Upper lobe of right lung (tissue), 1 donor: ENCODE measurements at places on chromosomes 1 and 21. TPM values are rescaled to one million over a fixed set of nuclear protein-coding genes. Genes with fewer than 3 reads are reported as not detected.

DNA sequence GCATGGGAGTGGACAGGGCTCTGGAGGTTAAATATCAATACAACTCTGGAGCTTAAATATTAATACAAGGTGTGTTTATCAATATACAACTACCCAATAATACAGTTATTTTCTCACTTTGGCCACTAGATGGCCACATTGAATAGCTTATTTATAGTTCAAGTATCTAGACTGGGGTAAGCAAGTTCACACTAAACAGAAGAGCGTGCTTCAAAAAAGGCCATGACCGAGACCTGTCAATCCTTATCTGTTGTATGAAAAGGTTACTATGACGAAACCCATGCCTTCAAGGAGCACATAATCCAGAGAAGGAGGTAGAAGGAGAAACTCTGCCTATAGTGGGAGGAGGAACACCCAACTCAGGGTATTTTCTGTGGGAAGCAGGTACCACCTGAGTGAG lies 29.1 kb downstream of the CHML start:
- no peak overlapping the region for H3K4me3 ChIP-seq
- peak overlapping the region; percentile 37 for H3K27ac ChIP-seq
- no peak for DNase-seq

GRCh38 chr1:162893612-162893908 lies 32.6 kb upstream of the CCDC190 start:
- no peak overlapping the region for H3K27ac ChIP-seq
- H3K27me3 ChIP-seq = no peaks in the 10 kb centered on the region
- DNase-seq = no peak
- no peaks in the 10 kb centered on the region for H3K4me1 ChIP-seq
- no peak overlapping the region for H3K4me3 ChIP-seq

HMGCS2 gene
- total RNA-seq = not detected

SSBP3 gene
- total RNA-seq = 40.4 TPM

- peaks cover 69% of the 10 kb centered on the region for H3K36me3 ChIP-seq
- H3K27ac ChIP-seq = no peak overlapping the region
- H3K4me3 ChIP-seq = no peak overlapping the region
Observed at GRCh38 chr1:44312399-44313196, 42.5 kb downstream of the ERI3 start.

- no peaks in the 10 kb centered on the region for H3K36me3 ChIP-seq
- H3K27me3 ChIP-seq = no peaks in the 10 kb centered on the region
- H3K4me3 ChIP-seq = no peak overlapping the region
- H3K27ac ChIP-seq = no peak overlapping the region
Observed at GRCh38 chr1:234871710-234872271, 256.8 kb downstream of the TOMM20 start.

CNR2 gene
- total RNA-seq = 0.06 TPM

DNA sequence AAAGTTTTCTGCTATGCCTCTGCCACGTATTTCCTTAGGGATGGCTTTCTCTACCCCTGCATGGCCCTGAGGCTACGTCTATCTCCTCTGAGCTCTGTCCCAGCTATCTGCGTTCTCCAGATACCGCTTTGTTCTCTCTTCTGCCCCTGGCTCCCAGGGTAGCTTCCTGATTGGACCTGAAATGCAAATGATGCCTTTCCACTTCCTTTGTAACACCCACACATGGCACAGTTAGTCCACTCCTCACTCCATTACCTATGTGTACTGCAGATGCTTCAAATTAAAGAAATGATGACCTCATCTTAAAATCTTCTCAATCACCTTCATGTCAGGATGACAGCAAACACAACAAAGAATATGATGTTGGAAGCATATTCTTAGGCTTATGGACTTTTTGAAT lies 138.6 kb upstream of the POGK start:
- H3K36me3 ChIP-seq = no peaks in the 10 kb centered on the region
- no peak overlapping the region for H3K4me3 ChIP-seq
- no peak for DNase-seq
- H3K4me1 ChIP-seq = no peaks in the 10 kb centered on the region
- no peak overlapping the region for H3K27ac ChIP-seq

DNA sequence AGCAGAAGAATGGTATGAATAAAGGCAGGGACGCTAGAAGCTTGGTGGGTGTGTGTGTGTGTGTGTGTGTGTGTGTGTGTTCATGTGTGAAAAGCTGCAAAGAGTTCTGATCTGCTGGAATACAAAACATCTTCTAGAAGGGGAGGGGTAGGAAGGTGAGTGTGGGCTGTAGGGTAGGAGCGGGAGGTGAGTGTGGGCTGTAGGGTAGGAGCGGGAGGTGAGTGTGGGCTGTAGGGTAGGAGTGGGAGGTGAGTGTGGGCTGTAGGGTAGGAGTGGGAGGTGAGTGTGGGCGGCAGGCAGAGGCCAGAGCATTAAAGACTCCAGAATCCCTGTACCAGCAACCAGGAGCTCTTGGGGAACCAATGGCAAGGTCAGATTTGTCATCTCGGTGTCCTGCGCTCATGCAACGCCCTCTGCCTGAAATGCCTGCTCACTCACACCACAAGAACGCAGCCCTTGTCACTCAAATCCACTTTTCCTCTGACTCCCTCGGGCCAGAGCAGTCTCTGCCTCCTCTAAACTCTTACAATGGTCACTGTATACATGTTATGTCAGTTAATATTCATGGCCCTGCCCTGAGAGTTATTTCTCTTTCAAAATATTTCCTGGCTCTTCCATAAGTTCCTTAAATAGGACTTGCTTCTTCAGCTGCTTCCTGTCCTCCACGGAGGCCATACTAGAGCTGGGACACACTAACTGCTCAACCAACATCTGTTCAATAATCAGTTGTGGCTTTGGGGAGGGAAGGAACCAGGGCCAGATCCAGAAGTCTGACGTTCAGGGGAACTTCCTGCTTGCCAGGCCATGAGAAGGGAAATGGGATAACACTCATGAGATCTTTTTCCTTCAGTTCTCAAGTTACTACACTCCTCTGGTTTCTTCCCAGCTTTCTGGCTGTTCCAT lies 53.6 kb upstream of the ZNF644 start:
- no peaks in the 10 kb centered on the region for H3K4me1 ChIP-seq
- H3K36me3 ChIP-seq = no peaks in the 10 kb centered on the region
- no peak overlapping the region for H3K27ac ChIP-seq
- DNase-seq = no peak
- H3K27me3 ChIP-seq = no peaks in the 10 kb centered on the region

RGS4 gene
- total RNA-seq = 0.81 TPM

- no peak overlapping the region for H3K27ac ChIP-seq
- peaks cover 20% of the 10 kb centered on the region for H3K27me3 ChIP-seq
- peak; percentile 78 for DNase-seq
- no peaks in the 10 kb centered on the region for H3K36me3 ChIP-seq
- peaks cover 16% of the 10 kb centered on the region for H3K4me1 ChIP-seq
Observed at GRCh38 chr1:20732071-20732587, 374 bp downstream of the SH2D5 start.

DNA sequence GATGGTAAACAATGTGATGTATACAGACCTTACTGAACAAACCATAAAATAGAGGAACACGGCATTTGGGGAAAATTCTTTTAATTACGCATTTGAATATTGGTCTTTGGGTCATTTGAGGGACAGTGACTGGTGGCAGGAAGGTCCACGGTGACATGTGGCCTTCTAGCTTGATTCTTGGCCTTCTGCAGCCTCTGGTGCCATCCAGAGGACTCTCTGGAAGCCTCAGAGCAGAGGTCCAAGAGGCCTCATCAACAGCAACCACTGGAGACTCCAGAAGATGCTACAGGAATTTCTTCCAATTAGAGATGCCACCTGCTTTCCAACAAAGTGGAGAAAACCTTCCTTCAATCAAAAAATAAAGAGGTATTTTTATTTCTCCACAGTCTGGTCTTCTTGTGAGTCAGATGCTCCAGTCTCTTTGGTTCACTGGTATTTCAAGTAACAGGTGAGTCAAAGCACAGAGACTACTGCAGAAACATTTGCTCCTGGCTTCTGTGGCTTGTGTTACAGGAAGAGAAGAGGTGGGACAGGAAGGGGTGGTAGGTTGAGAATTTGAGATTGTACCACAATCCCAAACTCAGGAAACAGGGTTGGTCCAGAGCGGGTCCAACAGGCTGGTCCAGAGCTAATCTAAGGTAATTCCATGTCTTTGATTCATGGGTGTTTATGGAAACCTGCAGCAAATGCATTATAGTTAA lies 2.7 kb upstream of the F5 start:
- peaks cover 4% of the 10 kb centered on the region for H3K4me1 ChIP-seq
- no peak overlapping the region for H3K27ac ChIP-seq
- H3K36me3 ChIP-seq = no peaks in the 10 kb centered on the region
- H3K4me3 ChIP-seq = no peak overlapping the region
- no peak for DNase-seq
- H3K27me3 ChIP-seq = no peaks in the 10 kb centered on the region

OR2G6 gene
- not detected for total RNA-seq

GRCh38 chr1:68293122-68293521 lies 60.8 kb upstream of the WLS start:
- no peak overlapping the region for H3K4me3 ChIP-seq
- DNase-seq = no peak
- H3K4me1 ChIP-seq = peaks cover 6% of the 10 kb centered on the region
- H3K36me3 ChIP-seq = no peaks in the 10 kb centered on the region

- no peaks in the 10 kb centered on the region for H3K27me3 ChIP-seq
- H3K4me3 ChIP-seq = no peak overlapping the region
- no peak for DNase-seq
- no peaks in the 10 kb centered on the region for H3K36me3 ChIP-seq
Observed at GRCh38 chr1:24779689-24780464, 34.6 kb downstream of the CLIC4 start.

GRCh38 chr1:58156124-58156468 lies 390.4 kb downstream of the OMA1 start:
- no peak overlapping the region for H3K27ac ChIP-seq
- DNase-seq = no peak
- no peak overlapping the region for H3K4me3 ChIP-seq
- H3K27me3 ChIP-seq = no peaks in the 10 kb centered on the region

CFAP107 gene
- not detected for total RNA-seq

DNA sequence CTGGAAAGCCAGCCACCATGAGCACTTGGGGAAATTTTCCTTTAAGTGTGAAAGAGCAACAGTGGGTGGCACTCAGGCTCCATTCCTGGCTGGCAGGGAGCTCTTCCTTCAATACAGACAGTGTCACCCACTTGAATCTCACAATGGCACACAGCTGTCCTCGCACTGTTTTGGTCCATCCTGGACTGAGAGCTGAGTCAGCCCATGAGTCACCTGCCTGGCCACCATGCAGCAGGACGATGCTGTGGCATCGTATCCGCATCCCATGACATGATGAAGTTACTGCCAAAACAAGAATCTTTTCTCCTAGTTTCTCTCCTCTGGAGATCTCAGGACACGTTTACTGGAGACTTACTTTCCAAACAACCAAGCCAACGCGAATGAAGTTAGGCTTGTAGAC lies 6.0 kb downstream of the TMPRSS2 start:
- H3K4me1 ChIP-seq = peaks cover 3% of the 10 kb centered on the region
- no peak overlapping the region for H3K4me3 ChIP-seq
- peaks cover 22% of the 10 kb centered on the region for H3K27me3 ChIP-seq
- no peak overlapping the region for H3K27ac ChIP-seq
- no peak for DNase-seq

KCNK2 gene
- total RNA-seq = 0.26 TPM

GRCh38 chr1:154859786-154860155 lies 10.3 kb downstream of the KCNN3 start:
- no peak overlapping the region for H3K4me3 ChIP-seq
- no peaks in the 10 kb centered on the region for H3K27me3 ChIP-seq
- peaks cover 9% of the 10 kb centered on the region for H3K4me1 ChIP-seq
- no peak for DNase-seq
- H3K27ac ChIP-seq = peak overlapping the region; percentile 63
- H3K36me3 ChIP-seq = no peaks in the 10 kb centered on the region

OR2T33 gene
- total RNA-seq = not detected

TFF1 gene
- total RNA-seq = not detected

ARMH1 gene
- 5.9 TPM for total RNA-seq

MAP10 gene
- total RNA-seq = 2.1 TPM

DNA sequence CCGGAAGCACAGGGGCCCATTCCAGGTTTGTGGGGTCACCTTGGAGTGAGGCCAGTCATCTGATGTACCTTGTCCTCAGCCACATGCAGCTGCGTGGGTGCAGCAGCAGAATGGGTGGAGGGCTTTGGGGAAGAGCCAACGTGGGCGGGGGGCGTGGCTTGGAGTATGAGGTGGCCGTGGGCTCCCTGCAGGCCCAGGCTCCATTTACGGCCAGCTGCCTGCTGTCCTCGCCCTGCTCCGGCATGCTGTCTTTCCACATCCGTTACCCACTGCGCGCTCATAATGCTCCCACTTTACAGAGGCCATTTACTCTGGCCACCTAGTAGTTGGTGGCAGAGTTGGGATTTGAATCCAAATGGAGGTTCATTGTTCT lies 27.8 kb upstream of the TINAGL1 start:
- no peaks in the 10 kb centered on the region for H3K36me3 ChIP-seq
- no peak for DNase-seq
- H3K27me3 ChIP-seq = no peaks in the 10 kb centered on the region
- peaks cover 12% of the 10 kb centered on the region for H3K4me1 ChIP-seq
